Caco-2 (cell line): ENCODE measurements at places on chromosomes 3 and 15.

DNA sequence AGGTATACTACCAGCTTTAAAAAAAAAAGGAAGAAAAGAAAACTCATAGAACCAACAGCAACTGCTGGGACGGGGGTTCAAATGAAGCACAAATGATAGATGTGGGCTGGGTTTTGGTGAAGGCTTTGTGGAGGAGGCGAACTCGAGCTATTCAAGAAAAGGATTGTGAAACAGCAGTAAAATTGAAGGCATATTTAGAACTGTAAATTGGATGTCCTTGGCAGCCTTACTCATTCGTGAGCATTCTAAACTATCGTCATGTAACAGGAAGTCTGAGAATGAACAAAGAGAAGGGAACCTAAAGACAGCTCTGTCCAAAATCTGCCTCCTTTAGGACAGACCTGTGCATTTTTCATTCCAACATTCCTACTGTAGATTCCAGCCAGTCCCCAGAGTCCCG is 97.8 kb downstream of the LARS2 start:
- DNase-seq: no peak

GRCh38 chr15:25775317-25775912 is 87.7 kb downstream of the ATP10A start:
- DNase-seq: peak; percentile 12

- no peak for DNase-seq
Observed at GRCh38 chr15:91553196-91553854, 300.2 kb upstream of the SLCO3A1 start.

GRCh38 chr15:58473724-58474123 is 41.9 kb downstream of the LIPC start:
- no peak for DNase-seq

DNA sequence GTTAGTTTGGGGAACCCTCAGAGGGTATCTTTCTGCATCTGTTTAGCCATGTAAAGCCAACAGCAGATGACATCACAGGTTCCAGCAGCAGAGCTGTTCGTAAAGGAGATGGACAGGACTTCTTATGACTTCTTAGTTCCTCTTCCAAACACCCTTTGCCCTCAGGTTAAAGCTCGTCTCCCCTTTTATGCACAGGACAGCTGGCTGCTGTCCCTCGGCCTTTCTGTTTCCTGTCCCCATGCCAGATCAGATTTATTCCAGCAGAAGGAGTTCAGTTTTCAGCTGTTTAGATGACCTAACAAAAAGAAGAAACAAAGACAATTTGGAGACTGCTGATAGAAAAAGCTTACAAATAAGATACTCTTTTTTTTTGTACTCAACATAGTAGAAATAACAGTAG is 45.1 kb downstream of the SEC22A start:
- no peak for DNase-seq

DNA sequence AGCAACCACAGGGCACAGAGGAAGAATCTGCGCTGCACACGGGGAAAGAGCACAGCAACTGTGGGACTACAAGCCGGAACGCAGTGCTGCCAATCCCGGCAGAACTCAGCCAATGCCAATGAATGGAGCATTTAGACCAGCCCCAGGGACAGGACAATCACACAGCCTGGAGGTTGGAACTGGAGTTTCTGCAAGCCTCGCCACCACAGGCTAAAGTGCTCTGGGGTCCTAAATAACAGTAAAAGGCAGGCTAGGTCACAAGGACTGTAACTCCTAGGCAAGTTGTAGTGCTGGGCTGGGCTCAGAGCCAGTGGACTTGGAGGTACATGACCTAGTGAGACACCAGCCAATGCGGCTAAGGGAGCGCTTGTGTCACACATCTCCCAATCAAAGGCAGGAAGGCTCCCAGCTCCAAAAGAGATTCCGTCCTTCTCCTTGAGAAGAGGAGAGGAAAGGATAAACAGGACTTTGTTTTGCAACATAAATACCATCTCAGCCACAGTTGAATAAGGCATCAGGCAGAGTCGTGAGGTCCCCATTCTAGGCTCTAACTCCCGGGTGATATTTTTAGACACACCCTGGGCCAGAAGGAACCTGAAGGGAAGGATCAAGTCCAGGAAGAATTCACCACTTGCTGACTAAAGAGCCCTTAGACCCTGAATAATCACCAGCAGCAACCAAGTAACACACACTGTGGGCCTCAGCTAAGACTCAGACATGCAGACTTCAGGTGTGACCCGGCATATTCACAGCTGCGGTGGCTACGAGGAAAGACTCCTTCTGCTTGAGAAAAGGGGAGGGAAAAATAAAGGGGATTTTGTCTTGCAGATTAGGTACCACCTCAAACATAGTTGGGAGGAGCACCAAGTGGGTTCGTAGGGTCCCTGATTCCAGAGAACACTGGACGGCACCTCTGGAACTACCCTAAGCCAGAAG is 85.5 kb upstream of the XXYLT1 start:
- no peak for DNase-seq

GRCh38 chr3:37029111-37029510 is 35.8 kb downstream of the MLH1 start:
- no peak for DNase-seq

DNA sequence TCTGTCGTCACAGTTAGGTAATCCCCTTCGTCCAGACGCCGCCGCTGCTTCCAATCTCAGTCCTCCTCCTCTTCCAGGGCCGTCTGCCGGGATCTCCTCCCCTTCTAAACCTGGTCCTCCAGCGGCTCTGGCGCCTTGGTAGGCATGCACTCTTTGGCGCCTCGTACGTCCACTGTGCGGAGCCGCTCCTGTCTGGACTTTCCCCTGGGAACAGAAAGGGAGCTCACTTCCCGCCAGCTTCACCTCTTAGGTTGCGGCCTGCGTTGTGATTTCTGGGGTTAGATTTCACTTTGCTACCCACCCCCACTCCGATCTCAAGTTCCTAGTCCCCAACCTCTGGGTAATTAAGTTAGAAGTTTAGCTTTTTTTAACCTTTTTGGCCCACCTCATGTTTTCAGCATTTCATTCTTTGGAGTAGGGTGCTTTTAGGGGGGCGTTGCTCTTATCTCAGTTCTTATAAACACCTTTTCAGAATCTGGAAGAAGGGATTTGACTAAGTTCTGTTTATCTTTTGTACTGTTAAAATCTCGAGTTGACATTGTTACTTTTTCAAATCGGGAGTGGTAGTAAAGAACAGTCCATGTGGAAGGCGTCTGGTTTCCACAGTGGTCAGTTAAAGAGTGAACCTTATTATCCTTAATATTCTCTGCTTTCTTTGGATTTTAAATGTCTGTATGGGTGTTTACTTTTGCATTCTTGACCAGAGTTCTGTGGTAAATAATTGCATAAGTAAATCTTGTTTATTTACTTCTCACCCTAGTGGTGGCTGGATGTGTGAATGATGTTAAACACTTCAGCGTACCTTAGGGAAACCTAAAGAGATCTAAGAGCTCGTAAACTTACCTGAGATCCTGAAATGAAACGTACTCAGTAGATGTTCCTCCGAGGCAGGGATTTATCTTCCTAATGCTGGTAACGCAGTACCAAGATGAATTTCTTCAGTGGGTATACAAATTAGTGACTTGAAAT is 611 bp downstream of the CTDSPL2 start:
- DNase-seq: peak; percentile 84

DNA sequence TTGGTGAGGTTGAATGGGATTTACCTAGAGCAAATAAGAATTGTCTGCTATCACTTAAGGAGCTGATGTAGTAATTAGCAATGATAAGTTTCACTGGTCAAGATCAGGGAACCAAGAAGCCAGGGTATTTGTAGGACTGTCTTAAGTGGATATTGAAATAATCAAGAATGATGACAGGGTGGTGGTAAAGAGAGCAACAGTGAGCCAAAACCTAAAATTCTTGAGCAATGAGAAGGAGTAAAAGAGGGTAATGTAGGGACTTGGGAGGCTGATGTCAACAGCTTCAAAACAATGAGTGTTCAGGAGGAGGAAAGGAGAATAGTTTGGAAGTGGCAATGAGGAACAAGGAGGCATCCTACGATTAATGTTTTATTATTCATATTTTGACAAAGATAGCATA is 31.5 kb upstream of the SLC2A2 start:
- no peak for DNase-seq

DNA sequence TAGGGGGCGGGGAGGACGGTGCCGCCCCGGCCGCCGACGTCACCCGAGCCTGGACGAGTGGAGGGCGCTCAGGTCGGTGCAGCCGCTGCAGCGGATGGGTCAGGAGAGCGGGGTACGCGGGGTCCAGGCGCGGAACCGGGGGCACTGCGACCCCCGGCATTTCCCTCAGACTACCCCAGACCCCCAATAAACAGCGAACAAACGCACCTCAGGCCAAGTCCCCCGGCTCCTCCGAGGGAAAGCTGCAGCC is 78.9 kb downstream of the IQSEC1 start:
- DNase-seq: no peak

GRCh38 chr3:137259701-137260100 is 301.9 kb downstream of the IL20RB start:
- no peak for DNase-seq

GRCh38 chr3:155938409-155938808 is 68.0 kb downstream of the GMPS start:
- no peak for DNase-seq

- no peak for DNase-seq
Observed at GRCh38 chr3:64417816-64418215, 192.6 kb upstream of the PRICKLE2 start.

- no peak for DNase-seq
Observed at GRCh38 chr3:144114767-144115166, 143.1 kb downstream of the DIPK2A start.
